Suppressor macrophage (primary cell): ENCODE measurements at places on chromosomes 3 and 15.

DNA sequence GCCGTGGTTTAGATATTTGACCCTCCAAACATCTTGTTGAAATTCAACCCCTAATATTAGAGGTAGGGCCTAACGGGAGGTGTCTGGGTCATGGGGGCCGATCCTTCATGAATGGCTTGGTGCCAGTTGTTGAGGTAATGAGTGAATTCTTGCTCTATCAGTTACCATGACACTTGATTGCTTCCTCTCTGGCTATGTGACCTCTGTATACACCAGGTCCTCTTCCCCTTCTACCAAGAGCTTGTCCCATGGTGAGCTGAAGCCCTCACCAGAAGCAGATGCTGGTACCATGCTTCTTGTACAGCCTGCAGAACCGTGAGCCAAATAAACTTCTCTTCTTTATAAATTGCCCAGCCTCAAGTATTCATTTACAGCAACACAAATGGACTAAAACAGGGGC lies 41.8 kb upstream of the TIPARP start:
- peak; percentile 47 for DNase-seq

GRCh38 chr3:89000886-89001285 lies 106.5 kb upstream of the EPHA3 start:
- no peak for DNase-seq

GRCh38 chr15:70253461-70254156 lies 155.9 kb upstream of the TLE3 start:
- no peak for DNase-seq

GRCh38 chr3:126053949-126054569 lies 29.9 kb downstream of the SLC41A3 start:
- no peak for DNase-seq

DNA sequence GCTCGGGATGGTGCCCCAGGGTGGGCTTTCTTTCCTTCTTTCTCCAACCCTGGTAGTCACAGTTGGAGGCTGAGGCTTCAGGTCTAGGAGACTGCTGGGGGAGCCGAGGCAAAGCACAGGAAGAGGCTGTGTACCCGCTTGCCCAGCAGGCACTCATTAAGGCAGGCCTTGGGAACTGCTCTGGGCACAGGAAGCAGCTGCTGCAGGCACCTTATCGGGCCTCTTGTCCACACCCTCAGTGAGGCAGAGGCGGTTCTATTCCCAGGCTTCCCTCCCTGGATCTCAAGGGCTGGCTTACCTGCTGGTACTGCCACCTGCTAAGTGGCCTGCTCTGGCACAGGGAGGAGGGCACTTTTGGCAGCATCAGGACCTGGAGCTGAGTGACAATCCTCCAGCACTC lies 15.8 kb upstream of the GRM2 start:
- DNase-seq = no peak

DNA sequence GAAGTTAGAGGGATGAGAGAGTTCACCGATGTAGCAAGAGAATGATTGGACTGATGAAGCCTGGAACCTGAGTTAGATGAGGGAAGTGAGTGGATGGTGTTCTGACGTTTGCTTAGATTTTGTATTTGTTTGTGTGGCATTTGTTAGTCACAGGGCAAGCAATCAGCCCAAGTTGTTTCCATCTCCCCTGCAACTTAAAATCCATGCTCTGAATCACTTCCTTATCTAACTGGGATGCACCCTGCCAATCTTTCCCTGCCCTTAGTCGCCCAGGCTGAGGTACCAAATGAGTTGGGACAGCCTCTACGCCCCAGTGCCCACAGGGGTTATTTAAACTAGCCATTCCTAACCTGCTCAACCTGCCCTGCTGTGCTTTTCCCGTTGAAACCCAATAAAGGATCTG lies 12.6 kb downstream of the PAQR5 start:
- no peak for DNase-seq

DNA sequence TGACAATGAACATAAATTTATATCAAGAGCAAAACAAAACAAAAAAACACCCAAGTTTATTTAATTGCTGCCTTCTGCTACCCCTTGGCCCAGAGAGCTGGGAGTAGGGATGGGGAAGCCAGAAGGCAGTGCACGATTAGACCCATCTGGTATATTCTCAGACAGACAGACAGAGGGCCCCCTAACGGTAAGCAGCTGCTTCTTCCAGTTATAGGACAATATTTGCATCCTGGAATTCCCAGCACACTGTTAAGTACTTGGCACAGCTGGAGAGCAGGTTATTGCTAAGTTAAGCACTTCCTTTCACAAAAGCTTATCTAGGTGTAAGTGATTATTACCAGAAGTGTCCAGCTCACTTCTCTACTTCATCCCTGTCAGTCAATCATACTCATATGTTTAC lies 39.3 kb downstream of the C2CD4B start:
- DNase-seq = no peak

GRCh38 chr15:51334011-51334451 lies 4.4 kb downstream of the CYP19A1 start:
- peak; percentile 54 for DNase-seq

- no peak for DNase-seq
These were observed 37.3 kb upstream of the ATP10A start for GRCh38 chr15:25900431-25900830.
